ENCODE measurements at places on chromosomes 4 and X.
A peak's percentile ranks its signal among the peaks of the same experiment; 100 is the strongest.

DNA sequence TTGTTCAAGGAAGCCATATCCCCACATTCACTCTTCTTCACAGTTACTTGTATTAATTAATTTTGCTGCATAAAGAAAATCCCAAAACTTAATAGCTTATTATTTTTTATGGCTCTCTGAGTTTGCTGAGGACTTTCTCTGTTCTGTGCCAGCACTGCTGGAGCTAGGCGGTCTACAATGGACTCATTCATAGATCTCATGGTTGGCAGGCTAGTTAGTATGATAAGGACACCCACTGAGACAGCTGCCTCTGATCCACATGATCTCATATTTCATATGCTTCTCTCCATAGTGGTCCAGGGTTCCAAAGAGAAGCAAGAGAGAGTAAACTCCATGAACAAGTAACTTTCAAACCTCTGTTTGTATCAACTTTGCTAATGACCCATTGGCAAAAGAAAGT is 170.2 kb downstream of the ADGRA3 start:
- no peak for DNase-seq

DNA sequence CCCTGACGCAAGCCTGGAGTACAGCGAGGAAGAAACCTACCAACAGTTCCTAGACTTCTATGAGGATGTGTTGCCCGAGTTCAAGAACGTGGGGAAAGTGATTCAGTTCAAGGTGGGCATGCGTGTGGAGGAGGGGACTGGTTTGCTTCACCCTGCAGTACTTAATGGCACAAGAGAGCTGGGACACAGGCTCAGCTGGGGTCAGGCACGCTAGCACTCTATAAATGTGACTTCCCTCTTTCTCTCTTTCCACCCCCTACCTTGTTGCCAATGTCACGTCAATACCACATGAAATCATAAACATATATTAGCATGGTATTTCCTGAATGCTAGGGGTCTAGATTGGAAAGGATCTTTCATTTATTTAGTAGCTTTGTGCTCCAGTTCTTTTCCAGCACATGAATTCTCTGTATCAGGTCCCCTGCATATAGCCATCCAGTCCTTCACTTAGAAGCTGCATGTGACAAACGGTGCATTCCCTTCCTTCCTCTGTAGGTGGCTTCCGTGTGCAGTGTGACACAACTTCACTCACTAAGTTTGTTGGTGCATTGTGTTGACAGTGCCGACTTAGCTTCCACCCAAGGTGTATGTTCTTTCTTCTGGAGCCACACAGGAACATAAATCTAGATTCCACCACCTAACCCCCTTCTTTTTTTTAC is 25.6 kb downstream of the ZRSR2 start:
- DNase-seq = peak; percentile 9

- DNase-seq = peak; percentile 76
Measured at GRCh38 chr4:173301518-173302201, 32.5 kb downstream of the HMGB2 start.

DNA sequence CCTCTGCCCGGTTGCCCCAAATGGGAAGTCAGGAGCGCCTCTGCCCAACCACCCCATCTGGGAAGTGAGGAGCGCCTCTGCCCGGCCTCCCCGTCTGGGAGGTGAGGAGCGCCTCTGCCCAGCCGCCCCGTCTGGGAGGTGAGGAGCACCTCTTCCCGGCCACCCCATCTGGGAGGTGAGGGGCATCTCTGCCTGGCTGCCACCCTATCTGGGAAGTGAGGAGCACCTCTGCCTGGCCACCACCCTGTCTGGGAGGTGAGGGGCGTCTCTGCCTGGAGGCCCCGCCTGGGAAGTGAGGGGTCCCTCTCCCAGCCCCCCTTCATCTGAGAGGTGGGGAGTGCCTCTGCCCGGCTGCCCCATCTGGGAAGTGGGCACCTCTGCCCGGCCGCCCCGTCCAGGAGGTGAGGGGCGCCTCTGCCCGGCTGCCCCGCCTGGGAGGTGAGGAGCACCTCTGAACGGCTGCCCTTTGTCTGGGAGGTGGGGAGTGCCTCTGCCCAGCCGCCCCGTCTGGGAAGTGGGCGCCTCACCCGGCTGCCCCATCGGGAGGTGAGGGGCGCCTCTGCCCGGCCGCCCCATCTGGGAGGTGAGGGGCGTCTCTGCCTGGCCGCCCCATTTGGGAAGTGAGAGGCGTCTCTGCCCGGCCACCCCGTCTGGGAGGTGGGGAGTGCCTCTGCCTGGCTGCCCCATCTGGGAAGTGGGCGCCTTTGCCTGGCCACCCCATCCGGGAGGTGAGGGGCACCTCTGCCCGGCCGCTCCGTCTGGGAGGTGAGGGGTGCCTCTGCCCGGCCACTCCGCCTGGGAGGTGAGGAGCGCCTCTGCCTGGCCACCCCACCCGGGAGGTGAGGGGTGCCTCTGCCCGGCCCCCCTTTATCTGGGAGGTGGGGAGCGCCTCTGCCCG is 10.6 kb downstream of the PABPC1L2A start:
- no peak for DNase-seq

DNA sequence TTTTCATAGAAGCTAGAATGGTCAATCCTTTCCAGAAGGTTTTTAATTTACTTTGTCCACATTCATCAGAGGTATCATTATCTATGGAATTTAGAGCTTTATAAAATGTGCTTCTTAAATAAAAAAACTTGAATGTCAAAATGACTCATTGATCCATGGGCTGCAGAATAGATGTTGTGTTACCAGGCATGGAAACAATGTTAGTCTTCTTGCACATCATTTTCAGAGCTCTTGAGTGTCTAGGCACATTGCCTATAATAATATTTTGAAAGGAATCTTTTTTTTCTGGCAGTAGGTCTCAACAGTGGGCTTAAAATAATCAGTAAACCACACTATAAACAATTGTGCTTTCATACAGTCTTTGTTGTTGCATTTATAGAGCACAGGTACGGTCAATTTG is 200.3 kb downstream of the FAT4 start:
- no peak for DNase-seq

- DNase-seq = no peak
Measured at GRCh38 chr4:11399461-11399971, 29.2 kb downstream of the HS3ST1 start.

- no peak for DNase-seq
Measured at GRCh38 chrX:41025926-41026701, 59.1 kb upstream of the USP9X start.

- DNase-seq = peak; percentile 2
Measured at GRCh38 chrX:78555401-78555980, 103.6 kb downstream of the RTL3 start.

- DNase-seq = no peak
Measured at GRCh38 chrX:50198348-50198747, 2.5 kb downstream of the AKAP4 start.
